ENCODE measurements at places on chromosomes 6 and 20. TPM values are rescaled to one million over a fixed set of nuclear protein-coding genes. Genes with fewer than 3 reads are reported as not detected.

C6orf118 gene
- total RNA-seq = not detected

THBS2 gene
- not detected for total RNA-seq

GPLD1 gene
- 9.0 TPM for total RNA-seq

ASXL1 gene
- 39.9 TPM for total RNA-seq

ULBP1 gene
- 5.1 TPM for total RNA-seq

DDX43 gene
- total RNA-seq = not detected

DNA sequence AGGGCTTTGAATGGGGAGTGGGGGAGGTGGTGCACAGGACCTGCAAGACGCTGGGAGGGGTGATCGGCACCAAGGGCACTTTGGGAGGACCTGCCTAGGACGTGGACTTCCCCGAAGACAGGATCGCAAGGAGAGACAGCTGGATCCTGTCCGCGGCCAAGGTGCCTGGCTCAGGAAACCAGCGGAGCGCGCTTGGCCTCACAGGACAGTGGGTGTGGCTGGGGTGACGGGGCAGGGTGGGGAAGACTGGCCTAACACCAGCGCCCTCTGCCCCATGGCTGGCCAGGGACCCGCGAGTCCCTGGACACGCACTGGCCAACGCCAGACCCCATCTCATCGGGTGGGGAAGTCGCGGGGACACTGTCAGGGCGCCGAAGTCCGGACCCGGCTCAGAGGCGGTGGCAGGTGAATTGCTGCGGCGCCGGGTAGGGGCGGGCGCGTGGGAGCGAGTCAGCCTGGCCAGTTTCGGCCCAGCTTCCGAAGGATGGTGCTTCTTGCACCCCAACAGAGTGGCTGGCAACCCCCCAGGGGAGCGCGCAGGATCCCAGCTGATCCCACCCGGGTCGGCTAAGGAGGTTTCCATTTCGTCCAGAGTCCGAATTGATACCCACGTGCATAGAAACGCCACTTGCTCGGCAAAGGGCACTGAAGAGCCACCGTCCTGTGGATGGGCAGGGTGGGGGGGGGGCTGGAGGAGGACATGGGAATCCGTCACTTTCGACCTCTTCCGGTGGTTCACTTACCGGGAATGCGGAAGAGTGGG is 785 bp upstream of the THBD start:
- DNase-seq = no peak

DNA sequence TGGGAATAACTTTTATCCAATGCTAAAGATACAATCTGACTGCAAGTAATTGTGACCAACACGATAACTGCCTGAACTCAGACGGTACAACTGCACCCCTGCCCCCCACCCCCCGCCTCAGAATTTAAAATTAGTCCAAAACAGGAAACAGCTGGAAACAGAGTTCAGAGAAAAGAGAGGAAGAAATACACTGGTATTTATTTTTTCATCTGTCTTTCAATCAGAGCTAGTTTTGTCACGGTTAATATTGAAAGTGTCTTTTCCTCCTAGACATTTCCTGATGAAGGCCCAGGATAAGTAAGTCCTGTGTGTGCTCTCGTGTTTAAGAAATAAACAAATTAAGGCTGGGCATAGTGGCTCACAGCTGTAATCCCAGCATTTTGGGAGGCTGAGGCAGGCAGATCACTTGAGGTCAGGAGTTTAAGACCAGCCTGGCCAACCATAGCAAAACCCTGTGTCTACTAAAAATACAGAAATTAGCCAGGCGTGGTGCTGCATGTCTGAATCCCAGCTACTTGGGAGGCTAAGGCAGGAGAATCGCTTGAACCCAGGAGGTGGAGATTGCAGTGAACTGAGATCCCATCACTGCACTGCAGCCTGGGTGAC is 21.5 kb downstream of the ACSS1 start:
- DNase-seq = no peak

- peak; percentile 43 for DNase-seq
These were observed 485.2 kb downstream of the GRIK2 start for GRCh38 chr6:101878554-101879276.

- no peak for DNase-seq
These were observed 280.5 kb upstream of the JAG1 start for GRCh38 chr20:10954137-10954840.

DNA sequence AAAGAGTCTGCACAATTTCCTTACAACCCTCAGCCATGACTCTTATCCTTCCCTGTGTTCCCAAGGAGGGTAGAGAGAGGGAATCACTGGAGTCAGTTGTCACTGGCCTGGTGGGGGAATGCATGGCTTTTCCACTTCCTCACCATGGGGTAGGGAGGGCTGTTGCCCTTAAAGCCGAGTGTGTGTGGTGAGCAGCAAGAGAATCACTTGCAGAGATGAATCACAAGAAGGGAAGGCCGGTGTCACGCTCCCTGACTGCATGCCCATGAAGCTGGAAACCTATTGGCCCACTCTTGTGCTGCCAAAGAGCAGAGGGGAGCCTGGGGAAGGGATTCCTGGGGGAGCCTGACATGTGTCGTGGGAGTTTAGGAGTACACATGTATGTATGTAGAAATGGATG is 18.1 kb upstream of the BMP6 start:
- DNase-seq = no peak
